Activated CD4-positive, alpha-beta T cell treated with anti-CD3 and anti-CD28 coated beads, Interleukin-2, Interleukin-6, amounts not matched to agents 100 ng/mL and 50 ng/mL, durations not matched to agents 16 hours and 8 hours (primary cell): ENCODE measurements at places on chromosomes 7 and 10.
A peak's percentile ranks its signal among the peaks of the same experiment; 100 is the strongest.

DNA sequence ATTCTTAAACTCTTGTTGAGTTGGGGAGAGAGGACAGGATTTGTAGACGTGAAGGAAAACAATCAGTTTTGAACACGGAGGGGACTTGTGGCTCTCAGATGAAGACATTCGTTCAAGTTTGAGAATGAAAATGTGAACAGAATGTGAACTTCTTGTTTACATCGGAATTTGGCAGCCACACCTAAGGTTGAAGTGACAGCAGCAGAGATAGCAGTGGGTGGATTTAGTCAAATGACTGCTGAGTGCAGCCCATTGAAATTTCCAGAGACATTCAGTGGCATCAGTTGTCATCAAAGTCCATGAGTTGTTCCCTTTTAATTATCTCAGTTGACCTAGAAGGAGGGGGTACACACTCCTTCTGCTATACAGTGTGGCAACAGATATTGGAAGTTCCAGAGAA is 280.0 kb downstream of the SEMA3D start:
- no peak for DNase-seq

- no peak for DNase-seq
These were observed 8.6 kb downstream of the UPP1 start for GRCh38 chr7:48097521-48098231.

GRCh38 chr7:51279391-51280023 is 37.1 kb downstream of the COBL start:
- DNase-seq: no peak

DNA sequence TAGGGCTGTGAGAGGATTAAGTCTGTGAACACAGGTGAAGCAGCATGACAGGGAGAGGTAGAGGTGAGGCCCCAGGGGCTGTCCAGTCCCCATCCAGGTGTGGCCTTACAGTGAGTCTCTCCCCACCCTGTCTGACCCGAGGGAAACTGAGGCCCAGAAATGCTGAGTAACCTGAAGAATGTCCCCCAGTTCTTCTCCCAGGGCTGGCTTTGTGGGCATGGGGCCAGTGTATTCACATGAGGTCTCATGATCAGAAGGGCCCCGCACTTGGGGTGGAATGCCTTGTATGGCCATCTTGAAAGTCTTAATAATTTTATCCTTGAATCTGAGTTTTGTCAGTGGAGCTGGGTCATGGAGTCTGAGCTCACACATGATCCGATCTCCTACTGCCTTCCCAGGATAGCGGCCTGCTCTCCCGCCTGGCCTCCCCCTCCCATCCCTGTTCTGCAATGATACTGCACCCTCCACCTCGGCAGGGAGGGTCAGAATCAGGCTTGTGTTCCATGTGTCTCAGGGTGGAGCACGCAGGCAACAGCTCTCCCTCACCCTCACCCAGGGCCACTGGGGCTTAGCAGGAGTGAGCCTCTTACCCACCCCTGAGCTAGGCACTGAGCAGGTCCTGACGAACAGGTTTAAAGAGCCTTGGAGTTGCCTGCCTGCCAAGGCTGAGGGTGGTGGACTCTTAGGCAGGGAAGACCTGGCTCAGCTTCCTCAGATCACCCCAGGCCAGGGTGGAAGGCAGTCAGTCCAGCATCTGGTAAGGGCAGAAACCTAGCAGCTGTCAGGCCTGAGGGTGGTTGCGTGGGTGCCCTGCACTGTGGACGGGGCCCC is 41.4 kb upstream of the NPFFR1 start:
- DNase-seq: no peak

DNA sequence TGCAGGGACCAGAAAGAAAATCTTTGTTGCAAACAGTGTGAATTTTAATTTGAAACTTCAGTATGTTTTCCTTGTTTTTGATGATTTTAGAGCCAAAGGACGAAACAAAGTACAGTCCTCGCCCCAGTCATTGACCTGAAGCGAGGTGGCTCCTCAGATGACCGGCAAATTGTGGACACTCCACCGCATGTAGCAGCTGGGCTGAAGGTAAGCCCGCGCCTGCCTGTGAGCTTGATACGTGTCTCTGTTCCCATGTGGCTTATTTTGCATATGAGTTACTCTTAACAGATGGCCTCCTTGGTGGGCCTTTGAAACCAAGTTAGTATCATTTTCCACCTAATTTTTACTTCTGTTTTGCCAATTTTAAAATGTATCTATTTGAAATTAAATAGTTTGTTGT is 12.3 kb downstream of the RBM17 start:
- DNase-seq: no peak

GRCh38 chr7:2495418-2496299 is 19.5 kb upstream of the GRIFIN start:
- no peak for DNase-seq

DNA sequence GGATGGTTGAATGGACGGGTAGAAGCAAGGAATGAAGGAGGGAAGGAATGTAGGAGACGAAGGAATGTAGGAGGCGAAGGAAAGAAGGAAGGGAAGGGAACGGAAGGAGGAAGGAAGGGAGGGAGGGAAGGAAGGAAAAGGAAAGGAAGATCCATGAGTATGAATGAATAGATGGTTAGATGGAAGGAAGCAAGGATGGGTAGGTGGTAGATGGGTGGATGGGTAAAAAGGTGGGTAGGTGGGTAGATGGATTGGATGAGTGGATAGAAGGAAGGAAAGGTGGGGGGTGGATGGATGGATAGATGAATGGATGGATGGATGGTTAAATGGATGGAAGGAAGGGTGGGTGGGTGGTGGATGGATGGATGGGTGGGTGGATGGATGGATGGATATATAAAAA is 77.4 kb downstream of the RGS10 start:
- DNase-seq: no peak

DNA sequence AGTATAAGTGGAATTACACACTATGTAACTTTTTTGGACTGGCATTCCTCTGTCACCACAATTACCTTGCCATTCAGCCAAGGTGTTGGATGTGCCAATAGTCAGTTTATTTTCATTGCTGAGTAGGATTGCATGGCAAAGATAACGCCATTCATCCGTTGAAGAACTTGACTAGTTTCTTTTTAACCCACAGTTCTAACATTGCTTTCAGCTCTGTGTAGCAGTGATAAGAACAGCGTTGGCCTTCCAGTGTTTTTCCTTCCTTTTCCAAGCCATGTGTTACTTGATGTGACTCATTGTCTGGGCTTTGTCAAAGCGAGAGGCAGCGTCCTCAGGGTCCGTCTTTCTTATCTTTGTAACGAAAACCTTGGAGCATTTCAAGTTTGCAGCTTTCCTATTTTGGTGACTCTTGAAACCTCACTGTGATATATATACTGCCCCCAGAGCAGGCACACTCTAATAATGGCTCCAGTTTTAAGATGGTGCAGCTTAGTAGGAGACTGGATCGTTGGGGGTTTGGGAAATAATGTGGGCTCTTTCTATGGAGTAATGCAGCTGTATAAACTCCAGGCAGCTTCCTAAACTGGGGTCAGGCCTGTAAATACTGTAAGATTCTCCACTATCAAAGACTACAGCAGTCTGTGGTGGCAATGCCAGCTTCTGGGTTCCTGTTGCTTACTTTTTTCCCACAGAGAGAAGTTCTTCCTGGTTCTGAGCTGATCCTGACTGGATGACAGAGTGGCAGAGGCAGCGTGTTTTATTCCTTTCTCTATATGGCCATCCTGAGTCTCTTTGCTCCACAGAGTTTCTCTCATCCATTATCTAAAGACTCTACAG is 41.7 kb downstream of the AKR1E2 start:
- DNase-seq: no peak

- no peak for DNase-seq
These were observed 116.6 kb downstream of the RAB18 start for GRCh38 chr10:27620430-27621397.

DNA sequence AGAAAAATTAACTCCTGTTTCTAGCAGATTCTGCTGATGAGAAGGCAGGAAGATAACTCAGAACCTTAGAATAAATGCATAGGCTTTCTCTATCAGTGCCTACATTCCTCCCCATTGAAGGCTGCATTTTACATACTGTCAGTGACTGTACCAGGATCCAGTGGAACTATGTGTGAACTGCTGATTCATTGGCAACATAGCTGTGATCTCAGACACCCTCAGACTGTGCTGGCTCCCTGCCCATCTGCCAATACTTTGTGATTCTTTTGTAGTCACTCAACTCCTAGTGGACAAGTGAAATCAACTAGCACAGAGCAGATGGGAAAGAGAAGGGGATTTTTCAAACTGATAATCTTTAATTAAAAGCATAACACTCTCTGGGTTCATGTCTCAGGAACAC is 375.8 kb downstream of the MDFIC start:
- DNase-seq: no peak

DNA sequence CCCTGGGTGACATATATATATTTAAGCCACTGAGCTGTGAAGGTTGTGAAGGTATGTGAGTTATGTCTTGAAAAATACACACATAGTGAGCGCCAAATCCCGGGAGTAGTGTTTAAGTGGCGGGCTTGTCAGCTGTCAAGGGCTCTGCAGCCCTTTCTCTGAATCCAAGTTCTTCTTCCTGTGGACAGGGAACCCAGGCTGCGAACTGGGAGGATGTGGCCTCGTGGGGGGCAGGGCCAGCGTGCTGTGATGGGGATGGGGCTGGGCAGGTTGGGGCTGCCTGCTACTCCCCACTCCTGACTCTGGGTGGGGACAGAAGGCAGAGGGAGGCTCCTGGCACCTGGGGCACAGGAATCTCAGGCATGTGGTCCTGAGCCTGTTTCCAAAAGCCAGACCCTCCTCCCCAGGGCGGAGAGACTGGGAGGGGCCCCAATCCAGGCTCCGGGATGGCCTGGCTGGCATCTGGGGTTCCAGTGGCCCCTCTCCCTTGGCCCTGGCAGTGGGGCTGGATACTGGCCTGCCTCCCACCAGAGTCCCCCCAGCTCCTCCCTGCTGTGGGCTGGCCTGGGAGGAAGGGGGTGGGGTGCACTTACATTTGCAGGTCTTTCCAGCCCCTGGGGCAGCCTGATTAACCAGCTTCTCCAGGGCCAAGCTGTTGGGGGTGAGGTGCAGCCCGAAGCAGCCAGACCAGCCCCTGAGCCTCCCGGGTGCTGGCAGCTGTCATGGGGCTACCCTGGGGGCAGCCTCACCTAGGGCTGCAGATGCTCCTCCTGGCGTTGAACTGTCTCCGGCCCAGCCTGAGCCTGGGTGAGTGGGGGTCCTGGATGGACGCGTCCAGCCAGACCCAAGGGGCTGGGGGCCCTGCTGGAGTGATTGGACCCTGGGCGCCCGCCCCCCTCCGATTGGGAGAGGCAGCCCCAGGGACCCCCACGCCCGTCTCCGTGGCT is at the start of gene UPK3B:
TSS of gene UPK3B (plus strand) at position 622 of the 947 bp plus-strand sequence. CDS start at position 723, 101 bp downstream.
- DNase-seq: no peak

- peak; percentile 41 for DNase-seq
These were observed 111.8 kb downstream of the EGFR start for GRCh38 chr7:55130395-55131141.
